Activated naive CD8-positive, alpha-beta T cell treated with anti-CD3 and anti-CD28 coated beads, Interleukin-2, amount 50 U/mL, for 24 hours (primary cell): ENCODE measurements at places on chromosomes 13 and 19.
A peak's percentile ranks its signal among the peaks of the same experiment; 100 is the strongest.

DNA sequence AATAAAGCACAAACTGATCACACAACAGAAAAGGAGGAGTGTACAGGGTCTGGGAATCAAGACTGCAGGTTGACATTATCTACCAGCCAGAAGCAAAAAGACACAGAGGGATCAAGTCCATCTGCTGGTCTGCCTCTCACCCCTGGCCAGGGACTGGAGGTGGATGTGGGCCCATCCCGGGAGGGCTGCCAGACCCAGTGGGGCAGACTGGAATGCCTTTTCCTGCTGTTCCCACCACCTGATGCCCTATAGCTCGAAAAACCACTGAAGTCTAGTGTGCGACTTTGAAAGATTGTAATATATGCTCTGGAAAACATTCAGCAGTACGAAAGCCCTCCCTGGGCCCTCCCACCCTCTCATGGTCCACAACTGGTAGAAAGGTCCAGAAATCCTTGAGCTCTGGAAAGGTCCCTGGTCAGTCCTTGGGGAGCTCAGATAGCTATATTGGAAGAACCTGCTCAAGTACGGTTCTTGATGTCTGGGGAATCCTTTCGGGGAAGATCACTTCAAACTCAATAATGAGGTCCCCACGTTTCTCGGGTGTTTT, 2.6 kb downstream of the DNAJB1 start:
- H3K4me1 ChIP-seq = peaks cover 57% of the 10 kb centered on the region
- no peaks in the 10 kb centered on the region for H3K27me3 ChIP-seq
- H3K4me3 ChIP-seq = peak overlapping the region; percentile 86
- H3K27ac ChIP-seq = peak overlapping the region; percentile 92

DNA sequence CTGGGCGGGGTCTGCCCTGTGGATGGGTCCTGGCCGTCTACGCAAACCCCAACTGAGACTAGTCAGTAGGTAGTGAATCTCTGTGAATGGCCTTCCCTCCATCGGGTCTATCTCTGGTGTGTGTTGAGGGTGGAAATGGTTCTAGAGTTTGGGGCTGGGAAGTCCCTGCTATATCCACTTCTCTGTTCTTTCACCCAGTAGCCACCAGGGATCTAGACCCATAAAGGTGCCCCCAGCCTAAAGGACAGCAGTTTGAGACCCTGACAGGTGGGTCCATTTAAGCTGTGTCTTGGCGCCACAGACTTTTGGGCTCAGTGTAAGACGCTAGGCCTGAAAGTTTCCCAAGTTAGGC, 57.7 kb downstream of the ZNF568 start:
- H3K27ac ChIP-seq = peak overlapping the region; percentile 93
- peaks cover 10% of the 10 kb centered on the region for H3K4me1 ChIP-seq
- peaks cover 36% of the 10 kb centered on the region for H3K36me3 ChIP-seq
- H3K27me3 ChIP-seq = no peaks in the 10 kb centered on the region

DNA sequence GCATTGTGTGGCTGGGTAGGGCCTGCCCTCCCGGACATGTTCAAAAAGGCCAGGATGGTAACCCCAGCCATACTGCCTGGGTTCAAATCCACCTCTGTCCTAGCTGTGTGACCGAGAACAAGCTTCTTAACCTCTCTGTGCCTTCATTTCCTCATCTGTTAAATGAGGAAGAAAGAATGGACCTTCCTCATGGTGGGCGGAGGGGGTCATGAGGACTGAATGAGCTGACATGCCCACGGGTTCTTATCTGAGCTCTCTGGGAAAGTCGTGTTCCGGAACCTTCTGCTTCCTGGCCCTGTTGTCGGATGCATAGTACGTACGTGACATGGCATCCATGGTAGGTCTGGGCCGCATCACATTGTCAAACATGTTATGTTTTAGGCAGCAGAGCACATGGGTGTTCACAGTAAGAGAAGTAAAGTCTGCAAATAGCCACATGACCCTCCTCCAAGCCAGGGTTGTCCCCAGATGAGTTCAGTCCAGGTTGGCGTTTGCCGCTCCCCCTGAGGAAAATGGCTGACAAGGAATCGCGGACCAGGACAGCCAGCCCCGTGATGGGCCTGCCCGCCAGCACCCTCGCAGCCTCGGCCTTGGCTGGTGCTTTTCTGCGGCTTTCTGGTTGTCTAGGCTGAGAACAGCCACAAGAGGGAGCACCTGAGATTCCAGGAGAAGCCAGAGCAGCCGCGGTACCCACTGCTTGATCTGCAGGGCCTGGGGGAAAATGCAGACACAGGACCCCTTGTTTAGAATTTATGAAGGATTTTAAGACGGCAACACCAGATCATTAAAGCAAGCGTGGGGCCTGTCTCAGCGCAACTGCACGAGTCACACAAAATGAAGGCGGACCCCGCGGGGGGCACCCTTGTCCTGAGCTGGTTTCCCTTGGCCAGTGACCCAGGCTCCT, 2.4 kb upstream of the NTN5 start:
- no peaks in the 10 kb centered on the region for H3K36me3 ChIP-seq
- no peaks in the 10 kb centered on the region for H3K27me3 ChIP-seq
- peaks cover 6% of the 10 kb centered on the region for H3K4me1 ChIP-seq
- peak; percentile 76 for DNase-seq
- no peak overlapping the region for H3K4me3 ChIP-seq

GRCh38 chr19:17681505-17682125, 6.5 kb downstream of the UNC13A start:
- H3K27me3 ChIP-seq = peaks cover 81% of the 10 kb centered on the region
- H3K4me3 ChIP-seq = no peak overlapping the region
- peaks cover 9% of the 10 kb centered on the region for H3K4me1 ChIP-seq
- H3K36me3 ChIP-seq = no peaks in the 10 kb centered on the region
- peak; percentile 58 for DNase-seq
- no peak overlapping the region for H3K27ac ChIP-seq

GRCh38 chr13:105139048-105139379, 1396.4 kb downstream of the EFNB2 start:
- H3K36me3 ChIP-seq = no peaks in the 10 kb centered on the region
- peaks cover 19% of the 10 kb centered on the region for H3K4me1 ChIP-seq

- H3K27ac ChIP-seq = peak overlapping the region; percentile 93
- H3K4me3 ChIP-seq = peak overlapping the region; percentile 91
- H3K36me3 ChIP-seq = peaks cover 21% of the 10 kb centered on the region
- H3K27me3 ChIP-seq = no peaks in the 10 kb centered on the region
- no peak for DNase-seq
- H3K4me1 ChIP-seq = peaks cover 80% of the 10 kb centered on the region
These were observed 37.8 kb downstream of the ELF1 start for GRCh38 chr13:40981361-40981760.

DNA sequence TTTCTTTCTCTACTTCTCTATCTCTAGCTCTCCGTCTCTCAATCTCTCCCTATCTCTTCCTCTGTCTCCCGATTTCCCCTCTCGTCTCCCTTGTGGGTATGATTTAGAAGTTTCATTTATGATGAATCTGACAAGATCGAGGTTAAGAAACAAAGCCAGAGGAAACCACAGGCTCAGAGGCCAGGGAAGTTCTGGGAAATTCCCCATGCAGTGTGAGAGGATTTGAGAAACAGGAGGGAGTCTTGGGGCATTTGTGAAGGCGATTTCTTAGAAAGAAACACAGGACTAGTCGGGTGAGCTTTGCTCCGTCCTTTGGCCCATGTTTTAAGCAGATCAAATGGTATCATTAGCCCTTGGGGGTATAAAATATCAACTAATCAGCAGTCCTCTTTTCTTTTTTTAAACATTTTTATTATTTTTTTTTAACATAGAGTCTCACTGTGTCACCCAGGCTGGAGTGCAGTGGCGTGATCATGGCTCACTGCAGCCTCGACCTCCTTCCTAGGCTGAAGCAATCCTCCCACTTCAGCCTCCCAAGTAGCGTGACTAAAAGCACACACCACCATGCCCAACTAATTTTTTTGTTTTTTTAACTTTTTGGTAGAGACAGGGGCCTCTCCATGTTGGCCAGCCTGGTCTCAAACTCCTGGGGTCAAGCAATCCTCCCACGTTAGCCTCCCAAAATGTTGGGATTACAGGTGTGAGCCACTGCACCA, 25.8 kb downstream of the TNFSF9 start:
- peak; percentile 29 for DNase-seq
- peaks cover 8% of the 10 kb centered on the region for H3K27me3 ChIP-seq
- no peaks in the 10 kb centered on the region for H3K36me3 ChIP-seq
- peaks cover 13% of the 10 kb centered on the region for H3K4me1 ChIP-seq
- H3K27ac ChIP-seq = no peak overlapping the region

- peaks cover 45% of the 10 kb centered on the region for H3K36me3 ChIP-seq
- peaks cover 17% of the 10 kb centered on the region for H3K27me3 ChIP-seq
- no peak overlapping the region for H3K27ac ChIP-seq
These were observed 2.0 kb downstream of the GGN start for GRCh38 chr19:38385804-38386257.

- no peaks in the 10 kb centered on the region for H3K36me3 ChIP-seq
- H3K4me3 ChIP-seq = no peak overlapping the region
- no peaks in the 10 kb centered on the region for H3K4me1 ChIP-seq
- DNase-seq = no peak
These were observed 483.4 kb upstream of the PCDH9 start for GRCh38 chr13:67713571-67713970.

GRCh38 chr19:4089400-4089908, 22.8 kb upstream of the ZBTB7A start:
- peaks cover 10% of the 10 kb centered on the region for H3K36me3 ChIP-seq
- DNase-seq = peak; percentile 74
- H3K4me3 ChIP-seq = peak overlapping the region; percentile 70
- no peaks in the 10 kb centered on the region for H3K27me3 ChIP-seq
- peaks cover 48% of the 10 kb centered on the region for H3K4me1 ChIP-seq
